ENCODE measurements at places on chromosomes 16 and 17. TPM values are rescaled to one million over a fixed set of nuclear protein-coding genes. Genes with fewer than 3 reads are reported as not detected.
A peak's percentile ranks its signal among the peaks of the same experiment; 100 is the strongest.

DNA sequence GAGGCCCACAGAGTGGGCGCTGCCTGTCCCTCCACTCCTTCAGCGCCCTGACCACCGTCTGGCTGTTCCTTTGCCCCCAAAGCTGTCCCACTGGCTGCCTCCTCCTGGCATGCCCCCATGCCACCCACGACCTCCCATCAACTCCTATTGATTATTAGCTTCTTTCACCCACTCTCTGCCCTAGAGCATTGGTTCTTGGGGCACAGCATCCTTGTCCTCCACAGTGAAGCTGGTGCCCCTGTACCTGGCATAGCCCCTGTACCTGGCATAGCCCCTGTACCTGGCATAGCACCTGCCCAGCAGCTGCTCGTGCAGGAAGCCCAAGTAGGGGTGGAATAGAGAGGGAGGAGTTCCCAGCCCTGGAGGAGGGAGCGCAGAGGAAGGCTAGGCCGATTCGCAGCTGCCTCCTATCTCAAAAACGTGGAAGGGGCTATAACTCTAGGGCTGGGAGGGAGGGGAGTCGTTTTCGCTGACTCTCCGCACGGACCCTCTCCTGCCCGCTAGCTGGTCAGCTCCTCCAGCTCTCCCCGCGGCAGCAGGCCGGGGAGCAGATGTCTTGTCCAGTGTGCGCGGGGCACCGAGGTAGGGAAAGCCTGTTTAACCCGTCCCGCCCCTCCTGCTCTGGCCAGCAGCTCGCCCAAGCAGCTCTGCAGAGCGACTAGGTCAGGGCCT lies 5.7 kb upstream of the ACTG1 start:
- peak; percentile 52 for DNase-seq

DNA sequence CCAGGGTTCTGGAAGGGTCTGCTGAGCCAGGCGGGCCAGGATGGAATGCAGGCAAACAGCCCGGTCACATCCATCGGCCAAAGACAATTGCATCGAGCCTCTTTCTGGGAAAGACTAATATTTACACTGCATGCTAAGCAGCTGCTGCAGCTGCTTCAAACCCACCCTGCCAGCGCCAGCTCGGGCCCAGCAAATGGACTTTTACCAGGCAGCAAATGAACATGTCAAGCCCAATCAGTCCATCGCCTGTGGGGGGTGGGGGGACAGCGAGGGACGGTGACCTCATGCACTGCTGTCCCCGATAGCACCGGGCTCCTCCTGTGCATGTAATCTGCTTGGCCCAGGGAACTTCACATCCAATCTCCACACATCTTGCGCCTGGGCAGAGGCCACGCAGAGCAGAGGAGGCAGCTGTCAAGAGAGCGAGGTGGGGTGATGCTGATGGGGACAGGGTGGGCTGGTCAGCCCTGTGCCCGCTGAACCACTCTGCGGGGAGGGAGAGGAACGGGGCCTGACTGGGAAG lies 39.4 kb upstream of the CDH5 start:
- no peak for DNase-seq

DNA sequence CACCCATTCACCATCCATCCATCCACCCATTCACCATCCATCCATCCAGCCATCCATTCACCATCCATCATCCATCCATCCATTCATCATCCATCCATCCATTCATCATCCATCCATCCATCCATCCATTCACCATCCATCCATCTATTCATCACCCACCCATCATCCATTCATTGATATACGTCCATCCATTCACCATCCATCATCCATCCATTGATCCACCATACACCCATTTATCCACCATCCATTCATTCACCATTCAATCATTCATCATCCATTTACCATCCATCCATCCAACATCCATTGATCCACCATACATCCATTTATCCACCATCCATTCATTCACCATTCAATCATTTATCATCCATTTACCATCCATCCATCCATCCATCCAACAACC lies 111.7 kb downstream of the ABCC12 start:
- DNase-seq: no peak

- DNase-seq: no peak
Measured at GRCh38 chr16:89646906-89647305, 10.6 kb downstream of the CHMP1A start.

DNA sequence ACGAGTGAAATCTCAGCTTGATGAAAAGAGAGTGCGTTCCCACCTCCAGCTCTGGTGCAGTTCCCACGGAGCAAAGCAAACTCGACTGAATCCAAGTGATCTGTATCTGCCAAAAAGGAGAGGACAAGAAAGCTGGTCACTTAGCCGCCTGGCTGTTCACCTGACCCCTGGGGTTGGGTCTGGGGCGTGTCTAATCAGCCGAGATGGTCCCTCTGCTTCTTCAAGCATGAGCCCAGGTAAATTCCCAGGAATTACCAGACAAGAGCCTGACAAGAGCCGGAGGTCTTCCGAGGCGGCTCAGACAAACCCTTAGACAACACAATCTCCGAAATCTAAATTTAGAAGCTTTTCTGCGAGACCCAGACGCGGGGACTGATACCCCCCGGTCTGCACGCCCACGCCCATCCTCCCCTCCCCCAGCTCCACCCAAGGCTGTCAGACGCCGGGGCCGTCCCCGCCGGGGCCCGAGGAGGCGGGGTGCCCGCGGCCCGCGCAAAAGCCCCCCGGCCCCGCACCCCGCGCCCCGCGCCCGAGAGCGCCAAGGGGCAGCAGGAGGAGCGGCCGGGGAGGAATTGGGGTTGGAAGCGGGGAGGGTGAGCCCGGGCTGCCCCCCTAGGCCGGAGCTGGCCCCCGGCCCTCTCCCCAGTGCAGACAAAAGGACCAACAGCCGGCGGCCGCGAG lies 674 bp downstream of the ZNF821 start:
- DNase-seq: peak; percentile 43

GRCh38 chr17:70205401-70205800 lies 36.1 kb downstream of the KCNJ2 start:
- DNase-seq: no peak

DNA sequence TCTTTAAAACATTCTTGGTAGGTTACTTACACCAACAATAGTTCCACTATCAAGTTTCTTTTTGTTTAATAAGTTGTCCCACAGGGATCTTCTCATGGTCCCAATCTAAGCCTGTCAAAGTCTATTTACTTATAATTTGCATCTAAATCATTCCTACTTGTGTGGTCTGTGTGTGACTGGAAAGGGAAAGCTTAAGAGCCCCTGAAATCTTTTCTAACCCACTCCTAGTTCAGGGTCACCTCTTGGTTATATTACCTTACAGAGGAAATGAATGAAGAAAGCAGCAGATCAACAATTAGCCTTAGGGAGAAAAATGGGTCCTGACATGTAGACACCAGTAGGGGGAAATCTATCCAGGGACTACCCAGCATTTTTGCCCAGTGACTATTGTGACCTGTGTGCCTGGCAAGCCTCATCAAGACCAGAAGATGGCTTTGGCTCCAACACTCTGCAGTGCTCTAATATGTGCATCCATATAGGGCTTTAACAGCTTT lies 110.4 kb upstream of the HAS3 start:
- DNase-seq: peak; percentile 69

GRCh38 chr16:85659805-85660511 lies 28.8 kb downstream of the GINS2 start:
- peak; percentile 62 for DNase-seq

GRCh38 chr16:65789161-65789945 lies 577.1 kb upstream of the CDH5 start:
- no peak for DNase-seq

DNA sequence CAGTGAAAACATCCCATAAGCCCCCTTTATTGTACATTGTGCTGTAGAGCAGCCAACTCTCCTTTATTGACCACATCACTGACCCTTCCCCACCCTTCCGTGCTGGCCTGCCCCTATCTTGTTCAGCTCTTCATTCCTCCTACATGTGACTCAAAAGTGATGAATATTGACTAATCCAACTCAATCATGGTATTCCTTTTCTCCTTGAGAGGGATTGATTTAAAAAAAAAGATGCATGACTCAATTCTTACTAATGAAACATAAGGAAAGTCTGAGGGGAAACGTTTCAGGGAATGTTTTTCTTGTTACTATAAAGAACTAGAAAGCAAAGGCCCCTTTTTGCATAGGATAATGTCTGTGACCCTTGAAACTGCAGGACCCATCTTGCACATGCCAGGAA lies 125.2 kb upstream of the SOX9 start:
- DNase-seq: peak; percentile 59

DNA sequence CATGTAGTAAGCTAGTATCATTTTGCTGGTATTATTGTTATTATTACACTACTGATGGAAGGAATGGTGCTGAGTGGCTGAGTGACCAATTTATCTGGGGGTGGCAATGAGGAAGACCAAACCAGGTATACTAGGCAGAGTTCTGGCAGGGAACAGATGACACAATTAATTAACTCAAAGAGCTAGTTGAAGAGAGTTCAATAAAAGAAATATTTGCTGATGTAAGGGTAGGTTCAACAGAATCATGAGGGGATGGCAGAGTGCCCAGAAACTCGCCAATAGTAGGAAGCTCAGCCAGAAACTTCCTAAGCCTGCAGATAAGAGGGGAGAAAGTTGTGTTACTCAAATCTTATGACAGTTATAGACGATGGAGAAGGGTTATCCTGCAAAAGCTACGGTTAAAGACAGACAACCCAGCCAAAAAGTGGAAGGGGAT lies 352.5 kb downstream of the KCNJ2 start:
- no peak for DNase-seq

GRCh38 chr16:59573528-59574271 lies 839.6 kb upstream of the GOT2 start:
- peak; percentile 67 for DNase-seq

- DNase-seq: no peak
Measured at GRCh38 chr17:14124854-14125253, 55.5 kb downstream of the COX10 start.

DNA sequence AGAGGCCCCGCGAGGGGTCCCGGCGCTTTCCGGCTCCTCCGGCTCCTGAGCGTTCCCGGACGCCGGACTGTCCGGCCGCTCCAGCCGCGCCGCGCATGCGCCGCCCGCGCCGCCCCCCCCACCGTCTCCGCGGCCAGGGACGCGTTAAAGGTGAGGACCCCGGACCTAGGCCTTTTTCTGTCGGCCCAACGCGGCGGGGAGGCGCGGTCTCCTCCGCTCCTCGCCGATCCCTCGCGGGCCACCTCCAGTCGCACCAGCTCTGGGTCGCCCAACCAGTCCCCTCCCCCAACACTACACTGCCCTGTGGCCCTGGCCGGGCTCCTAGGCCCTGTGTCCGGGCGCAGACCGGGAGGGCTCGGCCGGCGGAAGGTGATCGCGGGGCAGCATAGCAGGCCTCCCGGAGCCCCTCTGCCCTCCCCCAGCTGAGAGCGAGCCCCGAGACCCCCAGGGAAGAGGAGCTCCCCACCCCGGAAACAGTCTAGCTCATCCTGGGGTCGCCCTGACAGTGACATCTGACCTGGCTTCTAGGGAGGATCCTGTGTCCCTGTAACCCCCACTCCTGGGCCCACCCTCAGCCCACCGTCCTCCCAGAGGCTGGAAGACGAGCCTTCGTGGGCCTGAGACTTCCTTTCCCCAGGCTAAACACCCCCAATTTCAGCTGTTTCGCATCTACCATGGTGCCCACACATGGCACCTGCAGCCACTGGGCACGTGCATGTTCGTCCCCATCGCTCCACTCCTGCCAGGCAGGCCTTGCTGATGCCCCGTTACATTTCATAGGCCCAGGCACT lies 14.7 kb upstream of the BCAR1 start:
- peak; percentile 85 for DNase-seq

DNA sequence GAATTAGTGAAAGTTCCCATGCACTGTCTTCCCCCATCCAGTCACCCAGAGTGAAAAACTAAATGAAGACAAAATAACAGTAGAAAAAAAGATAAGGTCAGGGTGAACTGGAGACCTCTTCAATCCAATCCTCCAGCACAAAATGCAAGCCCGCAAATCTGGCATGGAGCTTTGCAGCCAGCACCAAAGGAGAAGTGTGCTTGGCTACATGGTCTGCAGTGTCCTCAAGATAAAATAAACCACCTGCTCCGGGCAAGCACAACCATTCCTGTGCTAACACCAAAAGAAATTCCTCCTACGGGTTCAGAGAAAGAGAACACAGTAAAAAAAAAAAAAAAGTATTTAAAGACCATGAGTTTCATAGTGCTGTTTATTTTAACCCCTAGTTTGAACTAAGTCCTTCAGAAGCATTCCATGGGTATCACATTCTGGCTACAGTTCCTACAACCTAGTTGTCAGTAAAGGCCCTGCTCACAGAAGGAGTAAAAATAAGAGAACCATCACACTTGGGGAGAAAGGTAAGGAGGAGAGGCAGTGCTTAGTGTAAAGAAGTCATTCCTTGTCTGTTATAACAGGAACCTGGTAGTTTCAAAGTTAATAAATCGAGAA lies 109.1 kb downstream of the GAS7 start:
- DNase-seq: no peak

DNA sequence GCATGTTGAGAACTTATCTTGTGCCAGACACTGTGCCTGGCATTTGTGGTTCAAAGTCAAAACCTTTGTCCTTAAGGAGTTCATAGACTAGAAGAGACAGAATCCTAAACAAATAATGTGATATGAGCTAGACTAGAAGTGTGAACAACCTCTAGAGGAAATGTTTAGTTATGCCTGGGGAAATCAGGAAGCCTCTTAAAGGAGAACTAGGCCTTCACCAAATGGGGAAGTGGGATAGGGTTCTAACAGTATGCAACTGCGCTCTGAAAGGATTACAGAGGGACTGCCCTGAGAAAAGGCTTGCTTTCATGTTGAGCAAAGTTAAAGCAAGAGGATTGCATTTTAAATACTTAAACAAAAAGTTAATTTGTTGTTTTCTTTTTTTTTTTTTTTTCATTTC lies 4.9 kb downstream of the RUNDC1 start:
- no peak for DNase-seq

DNA sequence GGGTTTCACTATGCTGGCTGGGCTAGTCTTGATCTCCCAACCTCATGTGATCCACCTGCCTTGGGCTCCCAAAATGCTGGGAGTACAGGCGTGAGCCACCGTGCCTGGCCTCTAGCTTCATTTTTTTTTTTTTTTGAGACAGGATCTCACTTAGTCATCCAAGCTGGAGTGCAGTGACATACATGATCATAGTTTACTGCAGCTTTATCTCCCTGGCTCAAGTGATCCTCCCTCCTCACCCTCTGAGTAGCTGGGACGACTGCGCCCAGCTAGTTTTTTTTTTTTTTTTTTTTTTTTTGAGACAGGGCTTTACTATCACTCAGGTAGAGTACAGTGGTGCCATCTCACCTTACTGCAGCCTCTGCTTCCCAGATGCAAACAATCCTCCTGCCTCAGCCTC lies 9.7 kb downstream of the RPA1 start:
- no peak for DNase-seq

- no peak for DNase-seq
Measured at GRCh38 chr17:80441598-80442322, 26.8 kb downstream of the ENDOV start.

- no peak for DNase-seq
Measured at GRCh38 chr17:43683928-43684653, 22.4 kb upstream of the MEOX1 start.

GRCh38 chr17:42276359-42276608 lies at the start of gene STAT5B:
TSS of gene STAT5B (minus strand) at chr17:42276391. CDS start at chr17:42232127, 44,264 bp downstream.
- peak; percentile 87 for DNase-seq

Gene TPSD1
- polyA plus RNA-seq: not detected

Gene ITGAD
- polyA plus RNA-seq: not detected

Gene CLEC10A
- polyA plus RNA-seq: not detected

Gene SLC16A6
- polyA plus RNA-seq: 0.16 TPM

Gene TBC1D3G
- not detected for polyA plus RNA-seq

Gene NHERF1
- 9.4 TPM for polyA plus RNA-seq

Gene PRR29
- 0.47 TPM for polyA plus RNA-seq
